Peyer's patch (tissue), 4 donors: ENCODE measurements at places on chromosomes 6 and 20. TPM values are rescaled to one million over a fixed set of nuclear protein-coding genes. Genes with fewer than 3 reads are reported as not detected.

GRCh38 chr20:9028419-9028818 lies 40.5 kb upstream of the PLCB4 start:
- no peaks in the 10 kb centered on the region for H3K4me1 ChIP-seq
- no peak for DNase-seq
- no peaks in the 10 kb centered on the region for H3K27me3 ChIP-seq
- H3K4me3 ChIP-seq = no peak overlapping the region
- no peaks in the 10 kb centered on the region for H3K36me3 ChIP-seq

LY6G6D gene
- not detected for total RNA-seq

DNA sequence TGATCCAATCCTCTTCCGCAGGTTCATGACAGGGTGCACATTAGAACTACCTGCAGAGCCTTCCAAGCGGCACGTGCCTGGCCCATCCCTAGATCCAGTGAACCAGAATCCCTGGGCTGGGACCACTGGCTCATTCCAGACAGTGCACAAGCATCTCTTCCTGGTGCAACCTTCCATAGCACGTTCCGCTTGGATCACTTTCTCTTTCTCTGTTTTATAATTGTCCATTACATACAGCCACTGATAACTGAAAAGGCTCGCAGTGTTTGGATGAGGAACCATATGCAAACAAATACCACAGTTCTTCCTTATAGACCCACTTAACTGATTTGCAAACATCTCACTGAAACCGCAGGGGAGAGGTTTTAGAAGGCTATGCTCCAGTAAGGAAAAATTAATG lies 59.6 kb upstream of the DDR1 start:
- no peak overlapping the region for H3K27ac ChIP-seq
- no peaks in the 10 kb centered on the region for H3K36me3 ChIP-seq
- H3K4me3 ChIP-seq = no peak overlapping the region
- peaks cover 6% of the 10 kb centered on the region for H3K4me1 ChIP-seq

LINC00237 gene
- not detected for total RNA-seq

DNA sequence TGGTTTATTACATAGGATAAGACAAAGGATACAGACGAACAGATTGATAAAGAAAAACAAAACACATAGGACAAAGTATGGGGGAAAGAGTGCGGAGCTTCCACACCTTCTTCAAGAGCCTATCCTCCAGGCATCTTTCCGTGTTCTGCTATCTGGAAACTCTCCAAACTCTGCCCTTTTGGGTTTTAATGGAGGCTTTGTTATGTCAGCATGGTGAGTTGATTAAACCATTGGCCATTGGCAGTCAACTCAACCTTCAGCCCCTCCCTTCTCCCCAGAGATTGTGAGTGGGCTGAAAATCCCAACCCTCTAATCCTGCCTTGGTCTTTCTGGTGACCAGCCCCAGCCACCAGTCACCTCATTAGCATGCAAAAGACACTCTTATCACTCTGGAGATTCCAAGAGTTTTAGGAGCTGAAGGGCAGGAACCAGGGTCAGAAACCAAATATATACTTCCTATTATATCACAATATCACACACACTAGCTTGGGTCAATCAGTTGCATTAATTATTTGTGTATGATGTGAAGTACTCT lies 23.8 kb downstream of the HLA-DOB start:
- H3K4me3 ChIP-seq = no peak overlapping the region
- H3K4me1 ChIP-seq = no peaks in the 10 kb centered on the region
- H3K36me3 ChIP-seq = no peaks in the 10 kb centered on the region
- no peak for DNase-seq
- H3K27ac ChIP-seq = no peak overlapping the region
- no peaks in the 10 kb centered on the region for H3K27me3 ChIP-seq

- no peaks in the 10 kb centered on the region for H3K36me3 ChIP-seq
- no peak overlapping the region for H3K4me3 ChIP-seq
- H3K4me1 ChIP-seq = no peaks in the 10 kb centered on the region
- no peaks in the 10 kb centered on the region for H3K27me3 ChIP-seq
Measured at GRCh38 chr6:17950095-17950494, 37.3 kb downstream of the KIF13A start.

- H3K27ac ChIP-seq = no peak overlapping the region
- no peak overlapping the region for H3K4me3 ChIP-seq
- peaks cover 77% of the 10 kb centered on the region for H3K27me3 ChIP-seq
- H3K36me3 ChIP-seq = no peaks in the 10 kb centered on the region
- DNase-seq = no peak
Measured at GRCh38 chr6:98831057-98831958, 3.1 kb upstream of the POU3F2 start.

- peaks cover 13% of the 10 kb centered on the region for H3K4me1 ChIP-seq
- DNase-seq = no peak
- no peaks in the 10 kb centered on the region for H3K27me3 ChIP-seq
- H3K27ac ChIP-seq = no peak overlapping the region
- H3K4me3 ChIP-seq = no peak overlapping the region
Measured at GRCh38 chr6:33413241-33414120, 2.7 kb downstream of the PHF1 start.

GRCh38 chr6:149963462-149964307 lies at the start of gene ULBP1:
TSS of gene ULBP1 (plus strand) at chr6:149963943. CDS start at chr6:149964050, 107 bp downstream.
- no peaks in the 10 kb centered on the region for H3K27me3 ChIP-seq
- DNase-seq = peak; percentile 66
- H3K27ac ChIP-seq = no peak within 1 kb of the TSS
- H3K36me3 ChIP-seq = no peaks in the 10 kb centered on the region
- peak within 1 kb of the TSS; percentile 49 for H3K4me3 ChIP-seq

DNA sequence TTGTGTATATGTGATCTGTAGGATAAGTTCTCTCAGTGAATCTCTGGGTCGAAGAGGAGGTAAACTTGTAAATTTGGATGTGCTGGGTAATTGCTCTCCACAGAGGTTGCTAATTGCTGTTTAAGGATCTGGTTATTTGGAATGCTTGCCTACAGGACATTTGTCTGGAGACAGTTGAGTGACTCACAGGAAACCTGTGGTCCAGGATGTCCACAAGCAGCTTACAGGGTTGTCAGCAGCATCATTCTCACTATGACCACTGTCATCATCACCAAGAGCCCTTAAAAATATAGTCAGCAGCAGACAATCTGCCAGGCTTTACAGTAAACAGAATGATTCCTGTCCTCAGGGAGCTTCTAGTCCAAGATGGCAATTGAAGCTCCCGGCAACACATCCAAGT lies 31.2 kb upstream of the KCNK5 start:
- no peak for DNase-seq
- no peak overlapping the region for H3K4me3 ChIP-seq
- H3K27ac ChIP-seq = no peak overlapping the region

DNA sequence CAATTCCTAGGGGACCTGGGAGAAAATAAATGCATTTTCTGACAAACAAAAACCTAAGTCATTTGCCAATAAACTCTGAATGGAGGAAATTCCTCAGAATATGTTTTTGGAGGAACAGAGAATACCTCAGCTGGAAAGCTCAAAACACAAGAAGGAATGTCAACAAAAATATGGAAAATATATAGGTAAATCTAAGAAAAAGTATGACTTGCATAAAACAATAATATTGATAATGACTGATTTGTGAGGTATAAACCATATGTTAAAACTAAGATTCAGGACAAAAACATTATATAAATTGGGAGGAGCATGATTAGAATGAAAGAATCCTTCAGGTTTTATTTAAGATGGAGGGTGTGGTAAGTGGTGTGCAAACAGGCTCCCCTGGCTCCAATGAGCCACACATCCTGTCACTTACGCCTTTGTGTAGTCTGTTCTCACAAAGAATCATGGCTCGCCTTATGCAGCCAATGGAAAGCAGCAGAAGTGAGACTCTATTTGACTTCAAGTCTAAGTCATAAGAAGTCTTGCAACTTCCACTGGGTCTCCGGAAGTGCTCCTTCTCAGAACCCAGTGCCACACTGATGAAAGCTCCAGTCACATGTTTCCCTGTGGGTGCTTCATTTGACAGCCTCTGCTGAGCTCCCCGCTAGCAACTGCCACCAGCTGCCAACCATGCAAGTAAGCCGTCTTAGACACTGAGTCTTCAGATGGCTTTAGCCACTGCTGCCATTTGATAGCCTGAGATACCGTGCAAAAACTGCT lies 8.1 kb downstream of the CFAP61 start:
- no peaks in the 10 kb centered on the region for H3K4me1 ChIP-seq
- no peak overlapping the region for H3K4me3 ChIP-seq
- H3K27ac ChIP-seq = no peak overlapping the region
